ENCODE measurements at places on chromosomes 12 and 14. TPM values are rescaled to one million over a fixed set of nuclear protein-coding genes. Genes with fewer than 3 reads are reported as not detected.

- H3K27ac ChIP-seq, result no peak overlapping the region
- no peaks in the 10 kb centered on the region for H3K4me1 ChIP-seq
- no peak for DNase-seq
- H3K36me3 ChIP-seq, result peaks cover 28% of the 10 kb centered on the region
These were observed 18.2 kb downstream of the CINP start for GRCh38 chr14:102344485-102344884.

OAS1 gene
- total RNA-seq, result 0.27 TPM

ADAM21 gene
- total RNA-seq, result not detected

DNA sequence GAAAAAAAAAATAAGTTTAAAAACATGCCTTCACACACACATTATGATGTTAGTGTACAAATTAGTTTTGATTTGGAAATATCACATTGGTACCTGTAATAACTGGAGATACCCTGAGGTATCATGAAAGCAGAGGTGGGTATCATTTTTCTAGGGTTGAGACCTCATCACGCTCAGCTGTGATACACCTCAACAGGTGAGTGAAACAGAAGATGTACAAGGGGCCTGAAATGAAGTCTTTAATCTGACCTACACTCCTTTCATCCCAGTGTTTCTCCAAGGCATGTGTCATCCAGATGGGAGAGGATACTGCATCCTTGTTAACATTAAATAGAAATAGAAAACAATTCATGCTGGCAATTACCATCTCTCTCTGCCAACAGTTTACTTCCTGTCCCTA is 7.4 kb downstream of the BMP4 start:
- H3K4me1 ChIP-seq, result peaks cover 70% of the 10 kb centered on the region
- peaks cover 88% of the 10 kb centered on the region for H3K27me3 ChIP-seq
- H3K27ac ChIP-seq, result no peak overlapping the region
- no peak for DNase-seq
- peaks cover 20% of the 10 kb centered on the region for H3K36me3 ChIP-seq

GRCh38 chr14:65664436-65664835 is 251.9 kb downstream of the FUT8 start:
- H3K4me1 ChIP-seq, result peaks cover 4% of the 10 kb centered on the region
- no peaks in the 10 kb centered on the region for H3K36me3 ChIP-seq

SLC6A15 gene
- total RNA-seq, result 27.0 TPM

DNA sequence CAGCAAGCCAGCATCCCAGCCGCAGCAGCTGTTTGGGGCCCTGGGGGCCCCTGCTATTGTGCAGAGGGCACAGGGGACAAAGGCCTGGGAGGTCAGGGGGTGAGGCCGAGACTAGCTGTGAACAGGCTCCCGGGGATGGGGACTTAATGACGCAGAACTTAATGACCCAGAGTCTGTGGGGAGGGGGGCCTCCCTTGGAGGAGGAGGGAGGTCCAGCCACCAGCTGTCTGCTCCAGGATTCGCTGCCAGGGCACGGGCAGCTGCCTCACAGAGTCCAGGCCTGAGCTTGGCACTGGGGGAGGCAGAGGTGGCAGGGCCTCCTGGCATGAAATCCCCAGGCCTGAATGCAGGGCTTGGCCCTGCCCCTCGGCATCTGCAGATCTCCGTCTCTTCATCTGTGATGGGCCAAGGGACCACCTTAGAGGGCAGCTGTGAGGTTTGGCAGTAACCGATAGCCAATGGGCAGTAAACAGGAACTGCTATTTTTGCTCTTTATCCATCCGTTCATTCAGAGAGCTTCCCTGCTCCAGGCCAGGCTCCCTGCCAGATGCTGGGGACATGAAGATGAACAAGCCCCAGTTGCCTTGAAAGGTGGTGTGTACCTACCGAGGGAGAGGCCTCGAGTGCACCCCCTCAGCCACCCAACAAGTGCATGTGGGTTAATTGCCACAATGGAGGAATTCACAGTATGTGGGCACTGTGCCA is 6.7 kb downstream of the FAM222A start:
- no peak overlapping the region for H3K4me3 ChIP-seq
- H3K27me3 ChIP-seq, result peaks cover 34% of the 10 kb centered on the region
- H3K4me1 ChIP-seq, result peaks cover 23% of the 10 kb centered on the region
- no peaks in the 10 kb centered on the region for H3K36me3 ChIP-seq

DNA sequence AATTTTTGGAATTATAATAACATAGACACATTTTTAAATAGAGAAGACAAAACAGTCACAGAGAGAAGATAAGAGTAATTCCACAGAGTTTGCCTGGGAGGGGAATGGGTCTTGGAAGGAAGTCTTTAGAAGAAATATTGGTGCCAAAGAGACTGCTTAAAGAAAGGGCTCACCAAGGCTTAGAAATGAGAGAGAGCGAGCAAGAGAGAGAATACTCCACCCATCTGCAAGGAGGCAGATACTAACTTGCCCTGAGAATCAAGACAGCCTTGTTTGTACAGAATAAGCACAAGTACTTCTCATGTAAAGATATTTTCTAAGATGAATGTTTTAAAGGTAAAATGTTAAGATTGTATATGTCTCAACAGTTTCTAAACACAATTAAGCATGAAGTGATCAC is 165.5 kb downstream of the SLC38A4 start:
- peaks cover 48% of the 10 kb centered on the region for H3K4me1 ChIP-seq
- DNase-seq, result no peak
- no peaks in the 10 kb centered on the region for H3K27me3 ChIP-seq

- H3K4me3 ChIP-seq, result no peak overlapping the region
- H3K4me1 ChIP-seq, result peaks cover 17% of the 10 kb centered on the region
- H3K27ac ChIP-seq, result no peak overlapping the region
- no peaks in the 10 kb centered on the region for H3K36me3 ChIP-seq
- DNase-seq, result no peak
These were observed 131.8 kb upstream of the KRAS start for GRCh38 chr12:25382311-25383106.

CSRP2 gene
- total RNA-seq, result 157 TPM

DNA sequence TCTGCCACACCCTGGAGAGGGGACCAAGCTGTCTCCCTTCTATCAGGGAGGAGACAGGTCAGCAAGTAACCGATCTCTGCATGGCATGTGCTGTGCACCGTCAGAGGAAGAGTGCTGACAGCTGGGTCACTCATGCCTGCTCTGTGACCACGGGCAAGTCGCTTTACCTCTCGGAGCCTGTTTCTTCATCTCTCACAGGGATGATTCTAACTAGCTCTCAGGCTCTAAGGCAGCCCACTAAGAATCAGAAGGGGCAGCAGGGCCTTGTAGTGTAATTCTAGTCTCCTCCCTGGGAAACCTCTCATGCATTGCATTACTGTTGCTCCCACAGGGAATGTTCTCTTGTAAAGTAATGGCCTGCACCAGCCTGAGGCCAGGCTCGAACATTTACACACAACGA is 11.9 kb downstream of the CD9 start:
- H3K27ac ChIP-seq, result peak overlapping the region; percentile 100
- no peak overlapping the region for H3K4me3 ChIP-seq
- peaks cover 43% of the 10 kb centered on the region for H3K36me3 ChIP-seq
- no peaks in the 10 kb centered on the region for H3K27me3 ChIP-seq
- no peak for DNase-seq

TBC1D30 gene
- 2.3 TPM for total RNA-seq

CHFR gene
- 53.9 TPM for total RNA-seq

DNA sequence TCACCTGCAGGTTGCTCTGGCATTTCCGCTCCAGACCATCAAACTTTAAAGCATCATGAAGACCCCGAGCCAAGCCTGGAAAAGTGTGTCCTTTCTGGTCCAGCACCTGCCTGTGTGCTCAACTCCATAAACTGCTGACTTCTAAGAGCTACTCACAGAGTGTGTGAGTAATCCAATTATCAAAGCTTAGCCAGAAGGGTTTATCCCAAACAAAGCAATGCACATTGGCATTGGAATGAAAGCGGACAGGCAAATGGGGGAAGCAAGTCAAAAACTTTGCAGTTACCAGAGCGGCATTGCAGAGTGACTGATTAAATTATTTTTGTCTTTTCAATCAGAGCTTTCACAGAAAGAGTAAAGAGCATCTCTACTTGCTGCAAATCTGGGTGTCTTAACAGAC is 1262.4 kb upstream of the SEL1L start:
- no peaks in the 10 kb centered on the region for H3K27me3 ChIP-seq
- H3K36me3 ChIP-seq, result no peaks in the 10 kb centered on the region
- no peak overlapping the region for H3K27ac ChIP-seq
- no peaks in the 10 kb centered on the region for H3K4me1 ChIP-seq

GRCh38 chr12:54428050-54429013 is 9.3 kb upstream of the ITGA5 start:
- no peak overlapping the region for H3K27ac ChIP-seq
- no peaks in the 10 kb centered on the region for H3K36me3 ChIP-seq
- H3K4me3 ChIP-seq, result no peak overlapping the region
- DNase-seq, result peak; percentile 32
- H3K4me1 ChIP-seq, result peaks cover 54% of the 10 kb centered on the region

DNA sequence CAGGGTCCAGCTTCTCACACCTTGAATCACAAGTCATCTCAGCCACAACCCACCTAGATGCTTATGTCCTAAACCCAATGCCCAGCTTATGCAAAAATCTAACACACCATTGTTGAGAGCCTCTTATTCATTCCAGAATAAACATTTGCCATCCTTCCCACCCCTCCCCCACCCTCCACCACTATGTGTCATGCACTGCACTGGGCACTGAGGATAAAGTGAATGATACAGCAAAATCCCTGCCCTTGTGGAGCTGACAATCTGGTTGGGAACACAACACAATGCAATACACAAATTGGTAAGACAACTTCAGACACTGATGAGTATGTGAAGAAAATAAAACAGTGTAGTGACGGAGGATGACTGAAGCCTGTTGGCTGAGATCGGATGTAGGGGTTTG is 1.4 kb upstream of the GLTP start:
- DNase-seq, result no peak
- H3K27me3 ChIP-seq, result peaks cover 30% of the 10 kb centered on the region
- peak overlapping the region; percentile 93 for H3K27ac ChIP-seq
- peak overlapping the region; percentile 80 for H3K4me3 ChIP-seq

TAS2R30 gene
- 1.7 TPM for total RNA-seq

SPTB gene
- total RNA-seq, result 2.8 TPM

DNA sequence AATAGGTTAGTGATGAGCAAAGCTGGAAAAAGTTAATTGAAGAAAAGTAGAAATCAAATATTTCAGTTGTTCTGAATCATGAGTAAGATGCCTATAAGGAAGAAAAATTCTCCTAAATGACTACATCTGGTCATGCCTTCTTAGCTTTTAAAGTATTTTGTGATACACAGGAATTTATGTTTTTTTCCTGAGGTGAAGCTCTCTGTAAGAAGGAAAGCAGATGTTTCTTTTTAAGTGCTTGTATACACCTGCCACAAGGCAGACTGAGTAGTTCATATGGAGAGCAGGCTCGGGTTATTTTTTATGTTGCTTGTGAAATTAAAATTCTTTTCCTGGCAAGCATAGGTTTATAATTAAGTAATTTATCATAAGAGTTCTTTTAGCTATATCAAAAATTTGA is 275.2 kb downstream of the RAD51B start:
- no peaks in the 10 kb centered on the region for H3K27me3 ChIP-seq
- H3K27ac ChIP-seq, result no peak overlapping the region
- H3K4me1 ChIP-seq, result no peaks in the 10 kb centered on the region
- DNase-seq, result no peak
- no peak overlapping the region for H3K4me3 ChIP-seq

- peaks cover 18% of the 10 kb centered on the region for H3K27me3 ChIP-seq
- peaks cover 61% of the 10 kb centered on the region for H3K36me3 ChIP-seq
- H3K27ac ChIP-seq, result no peak overlapping the region
- no peak for DNase-seq
- no peaks in the 10 kb centered on the region for H3K4me1 ChIP-seq
These were observed 4.0 kb downstream of the GLT1D1 start for GRCh38 chr12:128857133-128857763.

DNA sequence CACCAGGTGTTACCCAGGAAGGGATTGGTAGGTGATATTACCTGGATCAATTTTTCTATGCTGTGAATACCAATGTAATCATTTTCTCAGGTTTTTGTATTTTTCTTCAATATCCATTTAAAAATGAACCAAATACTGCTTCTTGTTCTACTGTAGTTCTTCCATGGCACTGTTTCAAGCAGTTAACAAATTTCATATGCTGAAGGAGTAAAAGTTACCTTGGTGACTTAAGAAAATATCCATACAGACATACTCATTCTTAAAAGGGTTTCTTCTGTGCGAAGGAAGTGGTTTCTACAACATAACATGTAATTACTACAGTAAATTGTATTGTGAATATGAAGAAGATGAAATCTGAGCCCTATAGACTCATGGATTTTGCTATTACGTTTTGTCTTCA is 222.5 kb downstream of the TMEM117 start:
- H3K27ac ChIP-seq, result no peak overlapping the region
- 0 out of 2 replicates have a peak, but pooled peaks cover 6% of the 10 kb centered on the region for H3K4me1 ChIP-seq
- H3K36me3 ChIP-seq, result no peaks in the 10 kb centered on the region

SSPN gene
- total RNA-seq, result 2.5 TPM

GRCh38 chr12:40145896-40146295 is 40.0 kb upstream of the SLC2A13 start:
- no peak overlapping the region for H3K4me3 ChIP-seq
- H3K27me3 ChIP-seq, result no peaks in the 10 kb centered on the region
- H3K36me3 ChIP-seq, result no peaks in the 10 kb centered on the region
- no peak for DNase-seq
- H3K4me1 ChIP-seq, result peaks cover 5% of the 10 kb centered on the region
- H3K27ac ChIP-seq, result no peak overlapping the region

Data from WTC11 (cell line).